ENCODE measurements at places on chromosomes 6 and 20.

DNA sequence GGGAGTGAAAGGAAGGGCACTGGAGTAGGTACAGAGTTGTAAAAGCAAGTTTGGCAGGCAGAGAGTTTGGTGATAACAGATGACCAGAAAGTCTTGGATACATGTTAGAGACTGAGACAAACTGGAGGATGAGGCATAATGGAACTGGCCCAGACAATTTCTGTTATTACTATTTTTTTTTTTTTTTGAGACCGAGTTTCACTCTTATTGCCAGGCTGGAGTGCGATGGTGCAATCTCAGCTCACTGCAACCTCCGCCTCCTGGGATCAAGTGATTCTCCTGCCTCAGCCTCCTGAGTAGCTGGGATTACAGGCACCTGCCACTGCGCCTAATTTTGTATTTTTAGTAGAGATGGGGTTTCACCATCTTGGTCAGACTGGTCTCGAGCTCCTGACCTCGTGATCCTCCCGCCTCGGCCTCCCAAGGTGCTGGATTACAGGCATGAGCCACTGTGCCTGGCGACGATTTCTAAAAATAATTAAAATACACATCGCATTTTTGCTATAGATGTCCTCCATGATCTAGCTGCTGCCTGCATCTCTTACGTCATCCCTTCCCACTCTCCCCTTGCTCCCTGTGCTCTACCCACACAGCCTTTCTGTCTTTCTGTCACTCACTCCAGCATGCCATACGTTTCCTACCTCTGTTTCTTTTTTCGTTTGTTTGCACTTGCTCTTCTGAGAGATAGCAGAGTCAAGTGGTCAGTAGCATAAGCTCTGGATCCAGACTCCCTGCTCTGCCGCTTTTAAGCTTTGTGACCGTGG, 23.5 kb downstream of the MAPK14 start:
- no peak for DNase-seq

GRCh38 chr6:109714166-109714565, 23.1 kb downstream of the FIG4 start:
- no peak for DNase-seq

DNA sequence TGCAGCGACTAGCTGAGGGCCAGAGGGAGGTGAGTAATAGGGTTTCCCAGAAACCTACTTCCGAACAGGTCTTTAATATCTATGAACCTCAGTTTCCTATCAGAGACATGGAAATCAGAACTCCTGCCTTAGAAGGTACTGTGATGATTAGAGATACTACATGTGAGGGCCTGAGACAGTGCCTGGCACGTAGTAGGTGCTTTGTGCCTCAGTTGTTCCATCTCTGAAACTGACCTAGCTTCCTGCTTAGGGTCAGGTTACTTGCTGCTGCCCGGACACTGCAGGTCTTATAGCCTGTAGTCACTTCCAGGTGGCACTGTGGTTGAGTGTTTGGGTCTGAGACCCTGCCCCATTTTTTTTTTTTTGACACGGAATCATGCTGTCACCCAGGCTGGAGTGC, 20.9 kb downstream of the RAB44 start:
- DNase-seq, result no peak

DNA sequence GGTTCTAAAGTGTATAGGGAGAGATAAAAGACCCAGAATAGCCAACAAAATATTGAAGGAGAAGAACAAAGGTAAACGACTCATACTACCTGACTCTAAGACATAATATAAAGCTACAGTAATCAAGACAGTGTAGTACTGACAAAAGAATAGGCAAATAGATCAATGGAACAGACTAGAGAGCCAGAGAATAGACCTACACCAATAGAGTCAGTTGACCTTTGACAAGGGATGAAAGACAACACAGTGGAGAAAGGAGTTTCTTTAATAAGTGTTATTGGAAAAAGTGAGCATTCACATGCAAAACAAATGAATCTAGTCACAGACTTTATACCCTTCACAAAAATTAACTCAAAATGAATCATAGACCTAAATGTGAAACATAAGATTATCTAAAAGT, 96.4 kb downstream of the ISM1 start:
- no peak for DNase-seq

DNA sequence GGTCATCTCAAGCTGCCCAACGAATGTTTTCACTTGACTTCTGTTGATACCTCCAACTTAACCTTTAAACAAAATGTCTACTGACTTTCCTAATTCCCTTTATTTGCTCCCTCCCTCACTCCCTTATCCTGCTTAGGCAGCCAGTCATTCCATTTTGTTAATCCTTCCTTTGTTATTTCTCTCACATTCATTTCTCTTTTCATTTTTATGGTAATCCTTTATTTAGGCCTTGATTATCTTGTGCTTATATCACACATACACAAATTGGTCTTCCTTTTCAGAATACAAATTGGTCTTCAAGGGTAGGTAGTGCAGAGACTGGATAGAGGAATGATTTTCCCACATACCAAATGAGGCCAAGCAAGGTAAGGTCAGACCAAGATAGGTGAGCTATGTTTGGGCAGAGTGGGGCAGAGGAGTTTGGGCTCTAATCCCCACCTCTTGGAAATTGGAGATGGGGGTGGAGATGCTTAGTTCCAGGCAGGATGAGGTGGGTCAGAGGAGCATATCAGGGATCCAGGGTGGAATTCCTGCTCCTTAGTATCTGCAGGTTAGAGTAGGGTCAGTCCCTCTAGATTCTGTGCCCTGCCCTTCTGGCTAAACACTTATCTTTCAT, 2.0 kb upstream of the SPACA1 start:
- no peak for DNase-seq

DNA sequence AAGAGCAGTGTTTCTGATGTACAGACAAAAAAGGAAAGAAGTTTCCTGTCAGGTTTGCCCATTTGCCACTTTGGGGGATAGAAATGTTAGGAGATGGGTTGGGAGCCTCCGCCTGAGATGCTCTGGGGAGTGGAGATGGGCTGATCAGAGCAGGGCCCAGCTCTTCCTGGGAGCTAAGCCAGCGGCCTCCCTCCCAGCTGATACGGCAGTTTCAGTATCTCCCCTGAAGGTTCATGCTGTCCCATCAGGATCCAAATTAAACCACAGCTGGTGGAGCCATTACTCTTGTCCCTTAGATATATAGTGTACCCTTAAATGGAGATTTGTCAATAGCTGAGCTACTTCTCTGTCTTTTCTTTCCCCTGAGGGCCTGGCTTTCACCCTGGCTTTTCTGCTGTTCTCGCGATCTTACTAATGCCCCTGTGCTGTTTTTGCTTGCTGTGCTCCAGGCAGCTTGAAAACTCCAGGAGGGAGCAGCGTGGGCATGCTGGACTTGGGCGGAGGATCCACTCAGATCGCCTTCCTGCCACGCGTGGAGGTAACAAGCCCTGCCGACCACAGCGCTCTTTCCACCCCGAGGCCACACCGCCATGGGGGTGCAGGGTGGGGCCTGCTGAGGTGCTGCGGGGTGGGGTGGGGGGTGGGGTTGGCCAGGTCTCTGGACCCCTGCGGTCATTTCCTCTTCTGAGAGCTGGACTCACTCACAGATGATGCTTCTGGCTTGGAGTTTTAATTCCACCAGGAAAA, 20.9 kb downstream of the ENTPD6 start:
- no peak for DNase-seq

- DNase-seq, result no peak
These were observed 83.3 kb downstream of the NCR2 start for GRCh38 chr6:41418741-41419140.

DNA sequence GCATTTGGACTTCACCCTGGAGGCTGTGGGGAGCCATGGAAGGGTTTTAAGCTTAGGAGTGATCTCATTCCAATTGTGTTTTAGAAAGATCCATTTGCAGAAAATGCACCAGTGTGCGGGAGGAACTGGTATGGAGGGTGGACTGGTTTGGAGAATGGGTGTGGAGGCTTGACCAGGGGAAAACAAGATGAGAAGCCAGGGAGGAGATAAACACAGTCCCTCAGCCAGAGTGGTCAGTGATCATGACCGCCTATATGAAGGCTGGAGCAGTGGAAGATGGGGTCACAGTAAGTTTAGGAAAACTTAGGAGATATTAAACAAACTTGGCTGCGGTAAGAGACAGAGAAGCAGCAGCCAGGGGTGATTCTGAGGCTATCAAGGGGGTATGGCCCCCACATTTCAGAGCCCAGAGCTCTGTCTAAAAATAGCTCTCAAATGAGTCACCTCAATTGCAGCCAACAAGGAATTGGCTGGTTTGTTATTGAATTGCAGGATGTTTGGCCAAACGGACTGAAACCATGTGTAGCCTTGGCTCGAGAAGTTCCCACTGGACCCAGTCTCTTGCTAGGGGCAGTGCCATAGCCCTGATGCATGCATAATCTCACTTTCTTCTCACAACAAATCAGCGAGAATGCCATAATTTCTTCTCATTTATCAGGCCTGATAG, 159.9 kb upstream of the TOP1 start:
- no peak for DNase-seq

GRCh38 chr20:60062431-60063047, 104.3 kb downstream of the CDH26 start:
- no peak for DNase-seq

GRCh38 chr6:22110061-22110460, 186.8 kb downstream of the PRL start:
- no peak for DNase-seq

DNA sequence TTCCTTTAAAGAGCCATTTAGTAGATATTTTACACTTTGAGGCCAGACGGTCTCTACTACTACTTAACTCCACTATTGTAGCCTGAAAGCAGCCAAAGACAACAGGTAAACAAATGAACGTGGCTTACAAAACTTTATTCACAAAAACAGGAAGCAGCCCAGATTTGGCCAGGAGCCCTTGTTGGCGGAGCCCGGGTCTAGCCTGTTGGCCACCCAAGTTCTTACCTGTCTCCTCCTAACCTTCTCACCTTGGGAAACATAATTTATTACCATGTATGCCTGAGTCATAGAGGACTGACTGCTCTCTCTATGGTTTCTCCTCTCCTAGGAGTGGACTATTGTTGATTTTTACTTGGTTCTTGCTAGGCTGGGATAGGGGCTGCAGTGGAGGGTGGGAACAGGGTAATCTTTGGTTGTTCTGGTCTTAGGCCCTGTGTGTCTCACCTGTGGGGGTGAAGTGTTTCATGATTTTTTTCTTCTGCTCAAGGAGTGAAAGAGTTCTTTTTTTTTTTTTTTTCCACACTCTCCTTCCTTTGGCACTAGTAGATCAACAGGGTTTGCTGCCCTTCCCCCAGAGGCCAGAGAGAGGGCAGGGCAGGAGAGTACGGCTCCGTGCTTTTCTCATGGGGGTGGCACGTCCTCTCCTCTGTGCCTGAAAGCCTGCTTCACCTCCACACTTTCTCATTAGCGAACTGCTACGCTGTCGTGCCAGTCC, 90.0 kb downstream of the RPP40 start:
- no peak for DNase-seq

GRCh38 chr20:2141600-2142575, 40.3 kb downstream of the STK35 start:
- DNase-seq, result no peak

DNA sequence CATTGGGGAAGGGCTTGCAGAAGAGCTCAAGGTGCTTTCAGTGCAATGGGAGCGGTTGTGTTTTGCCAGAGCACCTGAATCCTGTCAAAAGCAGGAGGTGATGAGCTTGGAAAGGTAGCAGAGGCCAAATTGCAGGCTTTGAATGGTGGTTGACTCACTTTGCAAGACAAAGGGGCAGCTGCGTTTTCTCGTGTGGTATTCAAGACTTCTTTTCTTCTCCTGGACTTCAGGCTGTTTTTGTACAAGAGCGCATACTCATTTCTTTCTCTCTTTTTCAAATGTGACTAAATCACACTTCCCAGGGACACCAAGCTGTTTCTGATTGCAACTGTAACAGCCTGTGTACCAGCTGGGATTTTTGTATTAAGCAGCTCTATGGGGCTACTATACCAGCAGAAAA, 32.3 kb downstream of the GHRH start:
- DNase-seq, result no peak

- peak; percentile 59 for DNase-seq
These were observed 52.4 kb upstream of the RNF24 start for GRCh38 chr20:4067600-4068261.

DNA sequence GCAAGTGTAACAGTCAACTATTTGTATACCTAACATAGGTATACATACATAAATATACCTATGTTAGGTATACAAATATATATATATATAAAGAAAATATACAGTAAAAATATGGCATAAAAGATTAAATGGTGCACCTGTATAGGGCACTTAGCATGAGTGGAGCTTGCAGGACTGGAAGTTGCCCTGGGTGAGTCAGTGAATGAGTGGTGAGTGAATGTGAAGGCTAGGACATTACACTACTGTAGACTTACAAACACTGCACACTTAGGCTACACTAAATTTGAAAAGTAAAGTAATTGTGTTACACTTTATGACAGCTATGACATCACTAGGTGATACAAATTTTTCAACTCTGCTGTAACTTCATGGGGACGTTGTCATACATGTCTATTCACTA, 65.6 kb downstream of the CDC5L start:
- no peak for DNase-seq

DNA sequence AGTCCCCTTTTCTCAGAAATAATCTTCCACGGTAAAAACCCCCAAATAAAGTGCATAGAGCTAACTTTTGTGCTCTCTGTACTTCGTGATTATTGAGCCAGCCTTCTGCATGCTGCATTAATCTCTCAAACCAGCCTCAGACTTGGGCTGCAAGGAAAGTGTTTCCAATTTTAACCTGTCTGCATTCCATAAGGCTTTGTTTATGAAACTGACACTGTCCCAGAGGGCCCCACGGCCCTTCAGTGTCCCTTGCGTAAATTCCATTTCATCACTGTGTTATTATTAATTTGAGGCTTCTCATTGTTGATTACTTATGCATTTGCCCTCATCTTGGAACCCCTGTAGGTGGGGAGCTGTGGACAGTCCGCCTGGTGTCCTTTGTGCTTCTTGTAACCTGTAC, 15.6 kb upstream of the SNRPB2 start:
- DNase-seq, result no peak

GRCh38 chr20:53122853-53123252, 150.7 kb downstream of the TSHZ2 start:
- no peak for DNase-seq

DNA sequence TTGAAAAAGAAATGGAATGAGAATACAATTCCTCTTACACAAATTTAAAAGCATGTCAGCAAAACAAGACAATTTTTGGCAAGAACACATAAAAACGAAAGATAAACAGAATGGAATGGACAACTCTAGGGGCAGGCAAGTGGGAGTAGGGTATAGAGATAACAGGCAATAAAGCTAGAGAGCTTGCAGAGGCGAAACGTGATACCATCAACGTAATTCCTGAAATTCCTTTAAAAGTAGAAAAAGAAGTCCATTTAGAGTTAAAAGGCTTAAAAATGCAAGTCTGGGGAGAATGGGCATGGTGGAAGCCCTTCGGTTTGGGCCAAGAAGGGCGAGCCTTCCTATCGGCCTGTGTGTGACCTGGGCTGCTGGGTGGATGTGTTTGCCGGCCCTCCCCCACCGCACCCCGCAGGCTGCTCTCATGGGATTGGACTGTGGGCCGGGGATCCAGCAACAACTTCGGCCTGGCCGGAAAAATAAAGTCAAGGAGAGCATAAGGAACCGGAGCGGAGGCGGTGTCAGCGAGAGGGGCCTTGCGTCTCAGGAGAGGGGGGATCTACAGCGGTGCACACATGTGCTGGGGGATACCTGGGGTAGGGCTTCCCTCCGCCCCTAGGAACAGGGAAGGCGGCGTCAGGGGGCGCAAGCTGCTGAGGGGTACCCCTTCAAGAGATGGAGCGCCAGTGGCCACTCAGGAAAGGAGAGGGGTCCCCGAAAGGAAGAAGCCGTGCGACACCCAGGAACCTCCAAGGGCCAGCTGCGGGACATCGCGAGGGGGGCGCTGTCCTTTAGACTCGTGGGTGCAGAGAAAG, 4.1 kb downstream of the TMEM239 start:
- DNase-seq, result no peak

GRCh38 chr6:155106456-155107115, 111.5 kb downstream of the TIAM2 start:
- no peak for DNase-seq

- no peak for DNase-seq
These were observed 163.8 kb downstream of the AIG1 start for GRCh38 chr6:143224516-143224915.

All from inflammatory macrophage (primary cell).